HT-29 (cell line): ENCODE measurements at places on chromosomes 2 and 18. TPM values are rescaled to one million over a fixed set of nuclear protein-coding genes. Genes with fewer than 3 reads are reported as not detected.

DNA sequence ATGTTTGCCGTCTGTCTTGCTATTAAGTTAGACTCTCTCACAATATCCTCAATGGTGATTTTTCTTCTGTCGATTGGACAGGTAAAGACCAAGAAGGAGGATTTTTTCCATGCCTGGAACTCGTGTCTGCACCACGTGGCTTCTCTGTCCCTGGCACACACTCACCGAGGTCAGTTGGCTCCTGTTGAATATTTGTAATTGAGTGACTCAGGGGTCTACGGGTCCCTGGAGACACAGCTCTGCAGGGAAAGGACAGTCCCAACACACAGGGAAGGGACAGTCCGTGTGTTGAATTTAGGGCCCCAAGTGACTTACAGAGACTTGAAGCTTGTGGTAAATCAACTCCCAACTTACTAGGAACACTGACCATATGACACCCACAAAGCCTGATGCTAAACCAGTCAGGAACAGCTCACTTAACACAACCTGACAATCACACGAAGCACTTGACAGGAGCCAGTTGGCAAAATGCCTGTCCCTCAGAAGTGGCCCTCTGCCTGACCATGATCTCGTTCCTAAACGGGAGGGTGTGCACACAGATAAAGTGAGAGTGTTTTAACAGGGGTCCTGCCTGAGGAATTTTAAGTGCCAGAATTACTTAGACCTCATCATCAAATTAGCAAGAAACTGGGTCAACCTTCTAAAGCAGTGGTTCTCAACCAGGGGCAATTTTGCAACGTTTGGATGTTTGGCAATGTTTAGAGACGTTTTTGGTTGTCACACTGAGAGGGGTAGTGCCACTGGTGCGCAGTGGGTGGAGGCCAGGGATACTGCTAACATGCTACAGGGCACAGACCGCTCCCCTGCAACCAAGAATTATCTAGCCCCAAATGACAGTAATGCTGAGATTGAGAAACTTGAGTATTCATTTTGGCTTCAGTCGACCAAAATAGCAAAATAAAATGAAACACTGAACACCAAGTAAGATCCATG, 88.9 kb upstream of the BCL2L11 start:
- no peak for DNase-seq

- DNase-seq, result no peak
These were observed 69.0 kb downstream of the GORASP2 start for GRCh38 chr2:170997893-170998597.

GRCh38 chr2:170354855-170355780, 177.2 kb downstream of the MYO3B start:
- DNase-seq, result no peak

DNA sequence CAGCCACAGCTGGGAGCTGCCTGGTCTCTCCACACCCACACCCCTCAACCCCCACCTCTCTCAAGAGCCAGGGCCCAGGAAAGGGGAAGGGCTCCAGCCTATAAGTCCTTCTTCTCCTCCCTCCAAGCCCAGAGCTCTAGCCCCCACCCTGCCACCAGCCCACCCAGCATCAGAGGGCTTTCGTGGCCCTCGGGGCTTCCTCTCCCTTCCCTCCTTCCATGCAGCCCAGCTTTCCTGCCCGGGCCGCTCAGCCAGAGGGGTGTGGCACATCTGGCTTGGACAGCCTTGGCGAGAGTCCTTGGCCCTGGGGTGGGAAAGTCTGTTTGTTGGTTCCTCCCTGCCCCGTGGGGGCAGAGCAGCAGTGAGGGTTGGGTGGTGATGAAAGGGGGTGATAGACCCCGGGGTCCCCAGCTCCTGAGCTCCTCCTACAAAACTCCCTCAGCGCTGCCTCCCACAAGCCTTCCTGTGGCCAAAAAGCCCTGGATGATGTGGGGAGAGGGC, 7.0 kb downstream of the TNS1 start:
- no peak for DNase-seq

- no peak for DNase-seq
These were observed 5.9 kb downstream of the TRIB2 start for GRCh38 chr2:12722447-12723316.

GRCh38 chr2:236910781-236911495, 174.8 kb upstream of the COPS8 start:
- no peak for DNase-seq

- DNase-seq, result no peak
These were observed 78.9 kb downstream of the LIPG start for GRCh38 chr18:49640741-49641140.

- no peak for DNase-seq
These were observed 27.3 kb downstream of the CCDC85A start for GRCh38 chr2:56211048-56211447.

DNA sequence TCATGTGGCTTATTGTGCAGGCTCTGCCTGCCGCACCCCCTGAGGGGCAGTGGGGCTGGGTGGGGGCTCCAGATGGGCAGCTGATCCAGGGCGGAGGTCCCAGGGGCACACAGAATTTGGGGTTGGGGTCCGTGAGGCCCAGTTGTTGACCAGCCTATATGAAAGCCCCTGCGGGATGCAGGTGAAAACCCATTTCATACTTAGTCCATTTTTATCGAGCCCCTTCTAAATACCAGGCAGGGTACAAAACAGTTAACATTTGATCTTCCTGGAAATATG, 30.6 kb downstream of the MYO7B start:
- no peak for DNase-seq

- no peak for DNase-seq
These were observed 4.6 kb downstream of the DYSF start for GRCh38 chr2:71457923-71458322.

DNA sequence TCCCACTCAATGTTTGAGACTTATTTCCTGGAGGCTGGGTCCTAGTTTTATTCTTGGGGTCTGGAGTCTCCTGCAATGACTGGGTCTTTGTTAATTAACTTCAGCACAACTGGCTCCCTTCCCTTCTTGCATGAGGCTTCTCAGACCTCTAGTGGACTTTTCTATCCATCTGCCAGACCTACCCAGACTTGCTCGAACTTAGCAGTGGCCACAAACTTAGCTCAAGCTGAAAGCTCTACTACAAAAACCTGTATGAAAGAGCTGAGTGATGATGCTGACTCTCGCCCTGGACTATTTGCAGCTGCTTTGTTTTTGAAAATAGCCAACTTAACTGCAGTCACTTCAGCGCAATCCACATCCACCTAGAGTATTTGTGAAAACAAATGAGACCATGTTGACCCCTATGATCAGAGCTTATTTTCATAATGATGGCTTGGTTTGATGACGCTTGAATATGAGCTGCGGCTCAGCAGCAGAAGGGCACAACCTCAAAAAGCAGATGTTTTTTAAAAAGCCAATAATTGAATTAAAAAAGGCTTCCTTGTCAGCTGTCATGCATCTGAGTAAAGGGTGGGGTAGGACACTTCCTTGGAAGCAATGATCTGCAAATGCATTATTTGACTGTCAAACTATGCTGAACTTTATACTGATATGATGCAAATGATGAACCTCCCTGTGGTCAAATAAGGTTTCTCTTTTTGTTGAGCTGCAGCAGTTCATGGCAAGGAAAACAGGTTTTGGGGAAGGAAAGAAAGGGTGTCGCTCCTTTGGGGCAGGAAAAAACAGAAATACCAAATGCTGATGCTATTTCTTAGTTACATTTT, 10.6 kb upstream of the ANXA4 start:
- DNase-seq, result no peak

- DNase-seq, result no peak
These were observed 830 bp downstream of the DNER start for GRCh38 chr2:229713371-229714079.

DNA sequence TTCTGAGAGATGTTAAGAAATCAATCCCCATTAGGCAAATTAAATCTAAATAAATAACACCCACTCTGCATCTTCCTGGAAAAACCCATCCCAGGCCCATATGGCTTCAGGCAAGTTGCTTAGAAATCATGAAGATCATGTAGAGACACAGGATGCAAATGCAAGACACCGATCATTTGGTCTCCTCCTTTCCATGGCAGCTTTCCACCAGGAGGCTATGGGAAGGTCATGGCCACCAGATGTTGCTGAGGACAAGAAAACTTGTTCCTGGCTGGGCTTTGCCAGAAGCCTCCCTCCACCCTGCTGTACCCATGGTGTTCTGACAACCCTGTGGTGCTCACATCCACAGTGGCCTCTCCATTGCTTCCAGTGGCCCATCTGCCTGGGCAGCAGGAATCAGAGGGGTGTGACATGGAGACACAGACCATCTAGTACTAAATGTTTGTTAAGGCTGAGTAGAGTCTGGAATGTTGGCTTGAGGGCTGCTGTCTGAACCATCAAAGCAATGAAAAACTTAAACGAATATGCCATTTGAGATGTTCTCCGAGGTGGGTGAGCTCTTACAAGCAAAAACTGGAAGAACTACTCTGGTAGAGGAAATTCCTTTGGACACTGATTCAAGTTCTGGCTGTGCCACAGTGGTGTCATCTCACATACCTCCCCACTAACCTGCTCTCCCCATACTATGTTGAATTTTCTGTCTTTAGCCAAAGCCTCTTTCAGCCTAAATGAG, 293.2 kb downstream of the TNS1 start:
- DNase-seq, result no peak

DNA sequence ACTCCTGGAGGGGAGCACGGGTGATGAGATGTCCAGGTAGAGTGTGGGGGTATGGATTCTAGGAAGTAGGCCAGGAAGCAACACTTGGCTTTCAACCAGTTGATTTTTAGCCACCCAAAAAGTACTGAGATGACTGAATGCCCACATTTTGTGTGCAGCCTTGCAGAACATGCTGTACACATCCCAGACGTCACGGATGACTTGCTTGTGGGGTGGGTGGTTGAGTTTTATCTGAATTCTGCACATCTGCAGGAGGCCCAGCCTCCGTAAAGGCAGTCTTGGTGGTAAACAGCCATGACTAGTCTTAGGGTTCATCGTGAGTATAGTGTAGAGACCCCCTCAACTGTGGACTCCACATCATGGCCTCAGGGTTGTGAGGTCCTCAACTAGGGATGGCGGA, 53.3 kb upstream of the CCDC195 start:
- DNase-seq, result no peak

DNA sequence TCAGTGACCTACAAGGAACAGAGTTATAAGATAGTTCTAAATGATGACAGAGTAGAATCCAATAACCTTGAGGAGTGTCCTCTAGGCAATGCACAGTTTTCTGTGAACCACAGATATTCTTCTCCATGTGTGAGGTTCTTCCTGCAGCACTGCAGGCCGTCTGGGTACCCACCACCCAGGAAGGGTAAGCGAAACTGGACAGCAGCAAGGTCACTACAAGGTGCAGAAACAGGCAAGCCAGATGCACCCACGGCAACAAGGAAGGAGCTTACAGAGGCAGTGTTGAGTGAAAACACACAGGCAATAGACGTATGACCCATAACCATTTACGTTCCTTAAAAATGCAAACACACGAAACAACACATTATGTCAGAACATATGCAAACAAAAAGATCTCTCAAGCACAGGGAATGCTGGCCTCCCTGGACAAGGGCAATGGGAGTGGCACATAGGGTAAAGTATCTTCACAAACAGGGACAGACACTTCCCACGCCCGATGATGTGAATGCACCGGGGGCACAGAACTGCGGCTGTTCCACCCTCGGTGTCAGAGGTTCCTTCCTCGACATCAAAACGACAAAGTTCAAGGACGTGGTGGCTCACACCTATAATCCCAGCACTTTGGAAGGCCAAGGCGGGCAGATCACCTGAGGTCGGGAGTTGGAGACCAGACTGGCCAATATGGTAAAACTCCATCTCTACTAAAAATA, 84.1 kb downstream of the NDUFA10 start:
- no peak for DNase-seq

- no peak for DNase-seq
These were observed 1.3 kb upstream of the TANK start for GRCh38 chr2:161158882-161159281.

- DNase-seq, result peak; percentile 73
These were observed 90.2 kb upstream of the SCG2 start for GRCh38 chr2:223692191-223692947.

DNA sequence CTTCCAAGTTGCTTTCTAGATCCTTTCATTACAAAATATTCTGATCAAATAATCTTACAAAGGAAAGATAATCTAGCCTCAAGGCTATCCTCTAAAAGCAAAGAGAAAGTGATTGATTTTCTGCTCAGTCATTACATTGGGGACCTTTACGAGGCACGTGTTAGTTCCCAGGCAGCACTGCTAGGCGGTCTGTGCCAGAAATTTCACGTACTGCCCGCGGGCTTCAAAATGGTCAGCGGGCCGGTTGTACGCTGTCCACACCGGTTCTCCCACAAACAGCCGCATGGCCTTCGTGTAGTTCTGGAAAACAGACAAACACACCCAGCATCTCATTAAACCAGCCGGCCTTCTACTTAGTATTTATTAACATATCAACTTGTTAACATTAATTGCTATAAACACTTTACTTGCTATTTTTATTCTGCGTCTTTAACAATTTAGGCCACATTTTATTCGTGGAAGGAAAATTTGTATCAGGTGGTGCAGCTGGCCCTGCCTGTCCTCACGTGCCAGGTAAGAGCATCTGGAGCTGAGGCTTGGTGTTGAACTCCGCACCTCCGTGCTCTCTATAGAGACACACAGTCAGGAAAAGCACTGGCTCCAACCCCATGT, 20.4 kb downstream of the ADI1 start:
- no peak for DNase-seq

GRCh38 chr18:37419315-37419714, 146.3 kb downstream of the CELF4 start:
- DNase-seq, result no peak

Gene VWC2L
- not detected in 2 replicates for total RNA-seq

Gene NAT8
- total RNA-seq, result not detected in 2 replicates

Gene MRPS9
- 24.8 and 25.4 TPM in 2 replicates for total RNA-seq

Gene IL1RN
- 12.0 and 13.3 TPM in 2 replicates for total RNA-seq

Gene TMBIM1
- 229 and 311 TPM in 2 replicates for total RNA-seq

Gene LAMA1
- not detected in 2 replicates for total RNA-seq

Gene DQX1
- total RNA-seq, result 0.47 and 1.3 TPM in 2 replicates

Gene CD8B2
- not detected in 2 replicates for total RNA-seq

Gene CHRND
- not detected in 2 replicates for total RNA-seq

Gene ARHGEF33
- 1.9 TPM in 1 of 2 replicates, not detected in the other for total RNA-seq

Gene NXPH2
- not detected in 2 replicates for total RNA-seq

Gene G6PC2
- total RNA-seq, result not detected in 2 replicates

Gene RND3
- 48.0 and 63.4 TPM in 2 replicates for total RNA-seq

Gene VAMP8
- 92.3 and 93.1 TPM in 2 replicates for total RNA-seq

Gene KIF5C
- total RNA-seq, result not detected in 2 replicates
